ENCODE measurements at places on chromosomes 4 and X.

DNA sequence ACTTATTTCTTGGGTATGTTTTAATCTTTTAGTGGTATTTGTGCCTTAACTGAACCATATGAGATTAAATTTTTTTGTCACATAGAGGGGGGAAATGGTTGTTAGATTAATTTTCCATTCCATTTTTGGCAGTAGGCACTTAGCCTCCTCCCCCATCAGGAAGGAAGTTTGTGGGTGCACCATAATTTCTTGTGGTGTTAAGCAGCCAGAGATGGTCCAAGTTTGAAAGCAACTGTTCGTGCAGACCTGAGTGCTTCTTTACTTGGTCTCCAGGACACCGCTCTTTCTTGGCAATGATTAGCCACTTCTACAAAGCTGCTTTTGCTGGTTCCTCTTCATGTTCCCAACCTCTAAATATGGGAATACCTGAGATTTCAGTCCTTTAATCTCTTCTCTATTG, 92.7 kb upstream of the RPL34 start:
- no peak for DNase-seq

- peak; percentile 41 for DNase-seq
Observed at GRCh38 chr4:1115528-1116293, 2.3 kb upstream of the RNF212 start.

- peak; percentile 40 for DNase-seq
Observed at GRCh38 chrX:105821471-105822121, 743 bp upstream of the NRK start.

DNA sequence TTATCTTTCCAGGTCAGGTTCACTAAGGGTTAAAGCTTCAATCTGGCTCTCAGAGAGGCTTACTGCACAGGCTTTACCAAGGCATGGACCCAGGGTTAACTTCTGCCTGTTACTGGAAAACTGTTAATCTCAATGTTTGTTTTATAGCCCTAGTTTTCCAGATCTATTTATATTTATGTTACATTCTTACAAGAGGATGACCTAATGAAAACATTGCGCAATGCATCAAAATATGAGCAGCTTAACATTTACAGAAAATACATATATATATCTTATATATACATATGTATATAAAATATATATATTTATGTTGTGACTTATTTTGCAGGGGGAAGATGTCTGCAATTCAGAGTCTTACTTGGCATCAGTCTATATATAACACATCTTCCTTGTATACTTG, 112.3 kb downstream of the PCDH19 start:
- DNase-seq, result no peak

- no peak for DNase-seq
Observed at GRCh38 chr4:140808256-140808655, 52.1 kb upstream of the TBC1D9 start.

DNA sequence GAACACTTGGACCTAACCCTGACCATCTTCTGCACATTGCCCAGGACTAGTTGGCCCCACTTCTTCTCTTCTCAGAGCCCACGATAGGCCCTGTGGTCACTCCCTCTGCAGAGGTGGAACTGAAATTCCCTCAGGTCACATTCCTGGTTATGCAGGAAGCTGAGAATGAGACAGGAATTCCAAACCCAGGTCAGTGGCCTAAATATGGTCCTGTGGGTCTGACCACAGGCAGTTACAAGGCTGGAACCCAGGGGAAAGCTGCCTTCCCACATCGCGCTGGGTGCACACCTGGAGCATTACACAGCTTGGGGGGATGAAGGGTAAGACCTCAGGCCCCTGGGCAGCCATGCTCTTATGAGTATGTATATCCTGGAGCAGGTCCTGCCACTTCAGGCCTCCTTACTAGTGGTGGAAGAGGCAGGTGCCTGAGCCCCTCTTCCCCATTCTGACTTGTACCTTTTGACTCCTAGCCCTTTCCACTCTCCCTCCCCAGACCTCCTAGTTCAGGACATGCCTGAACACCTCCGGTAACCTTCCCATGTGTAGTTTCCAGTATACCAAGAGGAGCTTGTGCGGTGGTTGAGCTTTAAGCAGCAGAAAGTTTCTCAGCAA, 173.5 kb downstream of the ASMT start:
- no peak for DNase-seq

DNA sequence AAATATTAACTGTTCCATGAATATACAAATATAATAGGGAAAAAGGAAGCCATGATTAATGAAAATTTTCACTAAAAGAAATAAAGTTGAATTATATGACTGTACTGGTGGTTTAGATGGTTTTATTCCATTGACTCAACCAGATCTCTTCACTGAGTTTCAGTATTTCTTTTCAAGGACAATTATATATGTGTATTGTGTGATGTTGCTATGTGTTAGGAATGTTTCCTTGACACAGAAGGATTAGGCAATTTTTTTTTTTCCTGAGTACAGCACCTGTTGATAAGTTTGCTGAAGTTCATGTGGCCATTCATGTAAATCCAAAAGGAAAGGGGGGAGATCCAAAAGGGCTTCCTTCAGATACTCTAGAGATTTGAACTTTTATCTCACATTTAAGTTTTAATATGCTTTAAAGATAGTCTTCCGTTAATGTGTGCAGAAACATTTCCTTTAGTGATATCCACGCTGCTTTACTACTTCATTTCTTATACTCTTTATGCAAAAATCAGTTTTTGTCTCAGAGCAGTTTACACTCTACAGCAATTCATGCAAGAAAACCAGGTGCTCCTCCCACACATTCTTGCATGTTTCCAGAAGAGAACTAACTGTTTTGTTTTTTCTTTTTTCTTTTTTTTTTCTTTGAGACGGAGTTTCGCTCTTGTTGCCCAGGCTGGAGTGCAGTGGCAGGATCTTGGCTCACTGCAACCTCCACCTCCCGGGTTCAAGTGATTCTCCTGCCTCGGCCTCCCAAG, 249.1 kb downstream of the RPA4 start:
- peak; percentile 82 for DNase-seq

GRCh38 chrX:118975831-118976598, 1.6 kb downstream of the LONRF3 start:
- DNase-seq, result peak; percentile 57

DNA sequence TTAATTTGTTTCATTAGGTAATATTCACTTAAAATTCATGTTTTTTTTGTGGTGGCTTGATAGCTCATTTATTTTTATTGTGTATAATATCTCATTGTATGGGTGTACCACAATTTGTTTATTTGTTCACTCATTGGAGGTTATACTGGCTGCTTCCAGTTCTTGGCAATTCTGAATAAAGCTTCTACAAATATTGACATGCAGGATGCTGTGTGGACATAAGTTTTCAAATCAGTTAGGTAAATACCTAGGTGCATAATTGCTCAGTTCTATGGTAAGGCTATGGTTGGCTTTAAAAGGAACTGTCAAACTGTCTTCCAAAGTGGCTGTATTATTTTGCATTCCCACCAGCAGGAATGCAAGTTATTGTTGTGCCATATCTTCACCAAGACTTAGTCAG, 504.5 kb upstream of the GALNTL6 start:
- no peak for DNase-seq

DNA sequence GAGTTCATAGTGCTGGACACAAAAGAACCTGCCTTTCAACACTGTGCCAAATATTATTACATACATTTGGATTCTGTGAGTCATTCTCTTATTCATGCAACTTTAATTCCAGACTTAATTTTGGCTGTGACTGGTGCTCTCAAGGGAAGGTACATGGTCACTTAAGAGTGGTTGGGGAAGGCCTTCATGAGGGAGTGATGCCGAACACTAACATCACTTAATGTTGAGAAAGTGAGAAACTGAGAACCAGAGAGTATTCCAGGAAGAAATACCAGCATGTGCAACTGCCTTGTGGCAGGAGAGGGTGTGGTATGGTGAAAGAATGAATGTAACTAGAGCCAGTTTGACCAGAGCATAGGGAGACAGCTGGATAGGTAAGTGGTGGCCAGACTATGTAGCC, 41.5 kb upstream of the FHDC1 start:
- peak; percentile 24 for DNase-seq

DNA sequence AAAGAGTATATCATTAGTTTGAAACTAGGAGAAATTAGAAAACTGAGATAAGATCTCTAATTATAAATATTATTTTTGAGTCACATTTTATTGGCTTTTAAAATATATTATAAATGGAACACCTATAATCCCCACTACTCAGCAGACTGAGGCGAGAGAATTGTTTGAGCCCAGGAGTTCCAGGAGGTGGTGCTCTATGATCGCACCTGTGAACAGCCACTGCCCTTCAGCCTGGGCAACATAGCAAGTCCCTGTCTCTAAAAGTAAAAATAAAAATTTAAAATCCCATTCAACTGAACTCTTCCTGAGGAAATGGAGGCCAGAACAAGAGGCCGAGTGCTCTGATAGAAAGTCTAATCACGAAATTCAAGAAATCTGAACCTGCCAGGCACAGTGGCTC, 6.3 kb upstream of the C4orf36 start:
- no peak for DNase-seq

GRCh38 chr4:182916483-182917181, 554 bp downstream of the DCTD start:
- DNase-seq, result peak; percentile 34

Data from renal cortical epithelial cell (primary cell).